Stimulated activated CD4-positive, alpha-beta T cell treated with anti-CD3 and anti-CD28 coated beads, Interleukin-4, amount 100 ng/mL, for 24 hours (primary cell): ENCODE measurements at places on chromosomes 11 and 22.

DNA sequence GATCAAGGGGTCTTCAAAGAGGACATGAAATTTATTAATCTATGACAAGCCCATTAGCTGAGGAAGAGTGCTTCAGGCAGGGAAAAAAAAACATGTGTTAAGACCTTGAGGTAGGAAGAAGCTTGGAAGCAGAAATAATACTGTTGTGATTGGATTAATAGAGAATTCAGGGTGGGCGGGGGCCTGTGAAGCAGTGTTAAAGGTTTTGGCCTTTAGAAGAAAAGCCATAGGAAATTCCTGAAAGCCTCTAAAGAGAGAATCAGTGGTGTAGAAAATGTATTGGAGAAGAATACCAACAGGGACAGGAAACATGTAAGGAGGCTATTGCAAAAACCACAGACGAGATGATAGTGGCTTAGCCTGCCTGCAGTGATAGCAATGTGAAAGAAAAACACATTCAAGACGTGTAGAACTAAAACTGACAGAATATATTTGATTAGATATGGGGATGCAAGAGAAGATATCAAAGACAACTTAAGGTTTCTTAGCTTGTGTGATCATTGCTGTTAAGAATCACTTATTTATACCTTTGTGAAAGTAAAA is 404.4 kb upstream of the ANO3 start:
- DNase-seq, result no peak

- peak; percentile 43 for DNase-seq
Observed at GRCh38 chr11:44899959-44900358, 50.7 kb downstream of the TP53I11 start.

DNA sequence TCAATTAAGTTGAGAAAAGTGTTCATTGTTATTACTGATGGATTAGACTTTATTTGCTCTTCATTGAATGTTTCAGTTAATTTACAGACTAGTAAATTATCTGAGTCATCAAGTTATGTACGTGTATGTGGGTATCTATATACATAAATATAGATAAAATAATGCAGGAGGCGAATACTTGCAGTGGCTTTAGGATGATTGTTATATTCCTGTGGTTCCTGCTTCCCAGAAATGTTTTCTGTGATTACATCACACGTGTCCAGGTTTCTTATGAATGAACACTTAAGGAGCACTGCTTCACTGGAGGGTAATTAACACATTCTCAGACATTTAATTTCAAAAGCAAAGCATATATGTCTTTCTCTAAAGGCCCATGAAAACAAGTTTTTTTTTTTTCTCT is 28.4 kb downstream of the YAP1 start:
- DNase-seq, result no peak

GRCh38 chr11:18741783-18742182 is 15.8 kb upstream of the IGSF22 start:
- no peak for DNase-seq

- DNase-seq, result no peak
Observed at GRCh38 chr11:39678996-39679395, 1780.5 kb downstream of the LRRC4C start.

DNA sequence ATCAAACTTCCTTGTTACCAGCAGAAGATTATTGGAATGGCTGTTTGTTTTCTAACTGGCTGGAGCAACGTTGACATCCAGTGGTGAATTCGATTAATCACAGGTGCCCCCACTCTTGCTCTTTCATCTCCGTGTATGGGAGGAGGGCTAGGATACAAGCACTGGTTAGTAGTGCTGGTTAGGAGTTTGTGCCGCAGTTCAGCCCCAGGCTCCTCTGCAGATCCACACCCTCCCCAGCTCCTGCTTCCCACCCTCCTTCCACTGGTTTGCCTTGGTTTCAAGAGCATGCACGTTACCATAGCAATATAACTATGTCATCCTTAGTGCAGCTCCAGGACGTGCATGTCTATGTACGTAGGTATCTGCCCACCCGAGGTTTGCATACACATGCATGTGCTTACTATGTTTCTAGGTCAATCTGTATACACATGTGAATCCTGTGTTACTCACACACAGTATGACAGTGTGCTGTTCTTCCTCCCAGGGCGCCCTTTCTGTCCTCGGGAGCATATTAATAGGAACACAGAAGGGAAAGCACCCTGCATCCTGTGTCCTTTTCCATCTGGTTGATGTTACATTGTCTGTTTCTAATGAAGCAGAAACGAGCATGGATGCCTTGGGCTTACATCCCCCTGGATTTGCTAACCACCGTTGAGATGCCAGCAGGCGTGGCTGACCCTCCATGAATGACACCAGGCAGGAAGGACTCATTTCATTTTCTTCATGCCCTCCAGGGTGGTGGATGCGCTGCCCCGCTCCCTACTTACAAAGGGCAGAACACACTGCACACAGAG is 539.3 kb downstream of the OPCML start:
- DNase-seq, result no peak

- DNase-seq, result no peak
Observed at GRCh38 chr22:30876915-30877553, 91.5 kb downstream of the MORC2 start.

- no peak for DNase-seq
Observed at GRCh38 chr11:32033491-32033890, 57.4 kb upstream of the RCN1 start.

DNA sequence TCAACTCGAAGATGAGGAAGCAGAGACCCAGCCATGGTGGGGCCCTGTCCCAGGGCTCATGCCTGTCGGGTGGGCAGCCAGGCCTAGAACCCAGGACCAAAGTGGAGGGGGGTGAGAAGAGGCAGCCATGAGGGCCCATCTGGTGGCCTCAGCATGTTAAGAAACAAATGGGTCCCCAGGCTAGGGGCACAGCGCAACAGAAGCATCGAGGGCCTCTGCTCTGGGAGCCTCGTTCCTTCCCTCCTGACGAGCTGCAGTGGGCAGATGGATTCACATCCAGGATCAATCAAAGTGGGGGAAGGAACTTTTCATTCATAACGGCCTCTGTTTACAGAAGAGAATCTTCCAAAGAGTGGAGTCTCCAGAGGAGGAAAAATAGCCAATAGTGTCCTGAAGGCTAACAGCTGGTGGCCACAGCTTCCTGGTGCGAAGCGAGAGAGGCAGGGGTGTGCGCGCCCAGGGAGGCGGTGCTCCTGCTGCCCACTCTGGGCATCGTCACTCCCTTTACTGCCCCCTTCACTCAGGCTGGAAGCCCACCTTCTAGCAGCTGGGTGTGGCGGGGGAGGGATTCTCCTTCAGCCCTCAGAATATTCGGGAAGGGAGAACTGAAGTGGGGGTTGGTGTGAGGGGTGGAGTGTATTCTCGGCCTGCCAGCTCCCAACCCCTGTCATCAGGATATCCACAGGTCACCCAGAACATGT is 4.3 kb downstream of the CBX7 start:
- no peak for DNase-seq

- DNase-seq, result no peak
Observed at GRCh38 chr22:46684706-46685105, 53.3 kb downstream of the CERK start.

- no peak for DNase-seq
Observed at GRCh38 chr11:130808541-130808940, 107.7 kb downstream of the SNX19 start.

DNA sequence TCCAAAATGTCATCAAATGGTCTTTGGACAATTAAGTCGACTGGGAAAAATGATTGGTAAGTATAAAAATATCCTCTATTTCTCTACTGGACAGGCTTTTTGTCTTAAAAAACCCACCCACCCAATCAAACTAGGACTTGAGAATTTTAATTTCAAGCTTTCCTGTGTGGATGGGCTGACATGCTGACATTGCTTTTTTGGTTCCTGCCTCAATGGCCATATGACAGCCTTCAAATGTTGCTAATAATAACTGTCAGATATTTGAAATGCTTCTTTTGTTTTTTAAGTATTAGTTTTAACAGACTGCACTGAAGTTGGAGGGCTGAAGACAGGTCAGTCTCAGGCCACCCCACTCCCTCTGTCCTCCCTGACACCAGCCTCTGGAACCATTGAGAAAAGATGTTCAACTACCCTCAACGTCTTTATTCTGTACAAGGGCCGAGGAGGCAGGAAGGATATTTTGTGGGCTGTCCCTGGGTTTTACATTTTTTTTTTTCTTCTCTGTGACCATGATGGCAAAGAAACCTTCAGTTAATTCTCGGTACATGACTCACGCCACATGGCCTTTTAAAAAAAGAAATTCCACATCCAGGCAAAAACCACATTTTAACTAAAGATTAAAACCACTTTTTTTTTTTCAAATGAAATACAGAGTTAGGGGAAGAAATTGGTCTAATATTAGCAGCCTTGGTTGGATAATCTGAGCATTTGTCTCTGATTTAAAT is 130.4 kb downstream of the SLC1A2 start:
- no peak for DNase-seq

GRCh38 chr11:69172674-69173073 is 16.9 kb downstream of the SMIM38 start:
- no peak for DNase-seq

GRCh38 chr22:45832959-45833580 is 143.9 kb downstream of the WNT7B start:
- DNase-seq, result no peak

DNA sequence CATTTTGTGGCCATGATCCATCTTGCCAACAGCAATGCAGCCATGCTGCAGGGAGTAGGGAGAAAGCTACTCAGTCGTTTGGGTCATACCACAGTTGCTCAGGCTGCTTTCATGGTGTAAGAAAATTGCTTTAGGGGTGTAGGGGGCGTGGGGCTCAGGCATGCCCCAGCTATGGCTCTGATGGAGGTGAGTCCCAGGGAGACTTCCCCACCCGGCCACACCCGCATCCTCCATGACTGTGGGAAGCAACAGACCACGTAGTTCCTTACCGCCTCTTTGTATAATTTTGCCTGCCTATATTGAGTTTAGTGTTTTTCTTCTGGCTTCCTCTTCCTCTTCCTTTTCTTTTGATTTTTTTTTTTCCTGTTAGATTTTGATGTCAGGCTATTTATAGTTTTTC is 58.8 kb downstream of the SPECC1L start:
- DNase-seq, result no peak

DNA sequence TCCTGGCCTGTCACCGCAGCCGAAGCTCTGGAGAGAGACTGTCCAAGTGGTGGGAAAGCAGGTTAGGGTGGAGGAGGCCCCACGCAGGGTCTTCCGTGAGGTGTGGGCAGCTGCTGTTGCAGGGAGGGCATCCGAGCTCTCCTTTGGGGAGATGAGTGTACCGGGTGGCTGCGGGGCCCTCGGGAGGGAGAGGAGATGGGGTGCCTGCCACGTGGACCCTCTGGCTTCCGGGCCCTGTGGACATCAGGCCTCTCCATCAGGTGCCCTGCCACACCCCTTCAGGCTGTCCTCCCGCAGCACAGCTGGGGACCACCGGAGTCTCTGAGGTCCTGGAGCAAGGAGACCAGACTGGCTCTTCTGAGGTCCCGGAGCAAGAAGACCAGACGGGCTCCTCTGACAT is 1.7 kb downstream of the PTDSS2 start:
- no peak for DNase-seq

GRCh38 chr11:128524172-128524571 is 63.2 kb downstream of the ETS1 start:
- no peak for DNase-seq

DNA sequence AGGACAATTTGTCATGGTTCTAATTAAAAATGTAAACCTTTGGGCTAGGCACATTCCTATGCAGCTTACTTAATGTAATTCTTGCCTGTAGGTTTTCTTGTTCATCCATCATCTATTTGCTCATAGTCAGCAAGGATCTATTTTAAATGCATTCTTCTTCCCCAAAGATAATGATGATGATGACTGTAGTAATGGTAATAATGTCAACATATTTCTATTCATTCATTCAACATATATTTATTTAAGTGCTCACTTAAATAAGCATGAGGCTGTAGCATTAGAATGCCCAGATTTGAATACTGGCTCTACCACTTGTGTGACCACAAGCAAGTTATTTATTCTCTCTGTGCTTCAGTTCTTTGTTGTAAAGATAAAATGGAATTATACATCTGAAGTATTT is 169.6 kb upstream of the SYN3 start:
- no peak for DNase-seq

DNA sequence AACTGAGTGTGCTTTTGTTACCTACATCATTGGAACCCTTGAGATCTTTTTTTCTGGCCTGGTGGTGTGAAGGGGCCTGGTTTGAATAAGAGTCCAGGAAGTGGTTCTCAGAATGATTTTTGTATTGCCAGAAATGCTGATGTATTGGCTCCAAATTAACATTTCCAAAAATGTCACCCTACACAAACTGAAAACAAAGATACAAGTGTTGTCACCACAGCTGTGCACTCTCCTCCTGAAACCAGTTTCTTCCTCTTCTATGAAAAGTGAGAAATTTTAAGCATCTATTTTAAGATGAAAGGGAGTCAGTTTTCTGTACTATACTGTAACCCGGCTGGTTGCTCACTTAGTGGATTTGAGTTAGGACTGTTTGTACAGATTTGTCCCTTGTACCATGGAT is 218.8 kb downstream of the PGR start:
- no peak for DNase-seq

GRCh38 chr11:86248609-86249008 is 4.1 kb downstream of the EED start:
- peak; percentile 30 for DNase-seq

DNA sequence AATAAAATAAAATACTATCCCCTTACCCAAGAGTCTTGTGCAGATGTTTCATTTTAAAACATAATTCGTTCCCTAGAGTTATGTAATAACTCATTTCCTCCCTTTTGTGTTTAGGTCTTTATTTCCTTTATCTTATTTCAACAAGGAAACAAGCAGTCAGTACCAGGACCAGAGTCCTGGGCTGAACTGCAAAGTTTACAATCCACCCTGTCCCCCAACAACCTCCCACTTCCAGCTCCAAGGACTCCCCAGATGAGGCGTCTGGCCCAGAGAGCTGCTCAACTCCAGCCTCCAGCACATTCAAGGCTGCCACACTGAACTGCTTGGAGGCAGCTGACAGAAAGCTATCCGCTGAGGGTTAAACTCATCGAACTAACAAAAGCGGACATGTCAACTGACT is 4.5 kb downstream of the POLDIP3 start:
- no peak for DNase-seq

GRCh38 chr11:43681401-43681942 is 934 bp downstream of the HSD17B12 start:
- no peak for DNase-seq

DNA sequence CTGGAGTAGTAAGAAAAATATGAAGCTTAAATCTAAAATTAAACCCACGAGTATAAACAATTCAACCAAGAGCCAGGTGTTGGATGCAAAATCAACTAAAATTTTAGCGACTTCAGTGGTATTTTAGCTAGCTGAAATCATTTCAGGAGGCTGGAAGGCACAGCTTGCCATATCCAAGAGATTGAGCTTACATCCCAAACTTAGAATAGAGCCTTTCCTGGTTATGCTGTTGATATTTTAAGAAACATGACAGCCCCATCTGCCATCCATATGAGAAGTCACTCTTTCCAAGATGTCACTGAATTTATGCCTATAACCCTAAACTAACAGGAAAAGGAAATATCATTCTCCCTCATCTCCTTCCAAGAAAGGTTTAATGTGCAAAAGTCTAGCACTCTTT is 334.0 kb downstream of the KCNA4 start:
- no peak for DNase-seq

DNA sequence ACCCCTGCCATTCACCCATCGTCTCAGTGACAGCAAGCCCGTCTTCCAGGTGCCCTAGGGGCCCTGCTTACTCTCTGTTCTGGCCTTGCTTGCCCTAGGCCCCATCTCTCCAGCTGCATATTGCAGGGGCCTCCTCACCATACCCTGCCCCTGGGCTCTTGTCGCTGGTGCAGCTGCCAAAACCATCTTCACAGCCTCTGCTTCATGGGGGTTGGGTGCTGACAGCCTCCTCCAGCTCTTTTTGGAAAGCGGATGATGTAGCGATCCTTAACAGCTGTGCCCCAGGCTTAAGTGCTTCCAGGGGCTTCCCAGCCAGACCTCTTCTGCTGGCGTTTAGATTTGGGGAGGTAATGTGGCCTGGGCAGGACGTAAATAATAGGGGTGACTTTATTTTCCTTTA is 61.2 kb upstream of the SUSD2 start:
- DNase-seq, result no peak
